Cardiac septum (tissue), 1 donor: ENCODE measurements at places on chromosomes 7 and 10. TPM values are rescaled to one million over a fixed set of nuclear protein-coding genes. Genes with fewer than 3 reads are reported as not detected.

- no peak for DNase-seq
These were observed 69.4 kb downstream of the SAMD9 start for GRCh38 chr7:93048136-93048930.

DNA sequence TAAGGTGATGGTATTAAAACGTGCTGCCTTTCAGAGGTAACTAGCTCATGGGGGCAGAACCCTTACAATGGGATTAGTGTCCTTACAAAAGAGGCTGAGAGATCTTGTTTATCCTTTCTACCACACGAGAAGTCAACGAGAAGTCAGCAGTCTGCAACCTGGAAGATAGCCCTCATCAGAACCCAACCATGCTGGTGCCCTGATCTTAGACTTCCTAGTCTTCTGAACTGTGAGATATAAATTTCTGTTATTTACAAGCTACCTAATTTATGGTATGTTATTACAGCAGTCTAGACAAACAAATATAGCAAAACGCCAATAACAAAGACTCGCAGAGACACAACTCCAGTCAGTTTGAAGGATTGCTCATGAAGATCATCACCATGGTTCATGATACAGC, 157.5 kb upstream of the TMEM106B start:
- no peak for DNase-seq

Gene TRPV5
- total RNA-seq = not detected

DNA sequence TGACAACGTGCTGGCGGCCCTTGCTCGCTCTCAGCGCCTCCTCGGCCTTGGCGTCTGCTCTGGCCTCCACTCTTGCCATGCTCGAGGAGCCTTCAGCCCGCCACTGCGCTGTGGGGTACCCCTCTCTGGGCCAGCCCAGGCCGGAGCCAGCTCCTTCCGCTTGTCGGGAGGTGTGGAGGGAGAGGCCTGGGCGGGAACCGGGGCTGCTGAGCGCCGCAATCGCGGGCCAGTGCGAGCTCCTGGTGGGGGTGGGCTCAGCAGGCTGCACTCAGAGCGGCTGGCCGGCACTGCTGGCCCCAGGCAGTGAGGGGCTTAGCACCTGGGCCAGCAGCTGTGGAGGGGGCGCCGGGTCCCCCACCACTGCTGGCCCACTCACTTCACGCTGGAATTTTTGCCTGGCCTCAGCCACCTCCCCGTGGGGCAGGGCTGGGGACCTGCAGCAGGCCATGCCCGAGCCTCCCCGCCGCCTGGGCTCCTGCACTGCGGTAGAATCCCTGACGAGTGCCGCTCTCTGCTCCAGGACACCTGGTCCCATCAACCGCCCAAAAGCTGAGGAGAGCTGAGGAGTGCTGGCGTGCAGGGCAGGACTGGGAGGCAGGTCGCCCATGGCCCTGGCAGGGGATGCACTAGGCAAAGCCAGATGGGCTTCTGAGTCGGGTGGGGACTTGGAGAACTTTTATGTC, 372.2 kb upstream of the NRG3 start:
- no peak for DNase-seq

Gene LIPK
- not detected for total RNA-seq

DNA sequence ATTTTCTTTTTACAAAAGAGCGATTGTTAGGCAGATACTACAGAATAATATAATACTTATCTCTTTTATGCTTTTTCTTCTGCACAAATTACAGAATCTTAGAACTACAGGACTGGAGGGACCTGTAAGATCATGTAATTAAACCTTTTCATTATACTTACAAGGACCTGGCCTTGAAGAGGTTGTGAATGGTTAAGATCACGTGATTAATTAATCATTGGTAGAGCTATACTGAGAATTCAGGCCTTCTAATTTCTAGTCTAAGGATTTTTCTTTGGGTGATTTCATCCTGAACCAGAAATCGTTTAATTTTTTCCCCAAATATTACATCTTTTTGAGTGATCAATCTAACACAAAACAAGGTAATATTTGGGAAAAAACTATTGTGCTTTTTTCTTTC, 163.8 kb upstream of the SLC26A5 start:
- DNase-seq = no peak

- DNase-seq = peak; percentile 96
These were observed at the start of gene VDAC2 for GRCh38 chr10:75210282-75211006. TSS of gene VDAC2 (plus strand) at chr10:75210796. CDS start at chr10:75211159, 363 bp downstream.

GRCh38 chr10:80590585-80591125, 53.0 kb downstream of the SH2D4B start:
- DNase-seq = no peak

Gene GTF2IRD1
- 13.2 TPM for total RNA-seq

GRCh38 chr7:149191851-149192250, 3.5 kb upstream of the ZNF282 start:
- no peak for DNase-seq

- DNase-seq = no peak
These were observed 537.1 kb upstream of the POM121L12 start for GRCh38 chr7:52498366-52498765.

GRCh38 chr7:142451296-142451695, 193.4 kb upstream of the PRSS58 start:
- DNase-seq = no peak

Gene SRGN
- 52.1 TPM for total RNA-seq

- DNase-seq = no peak
These were observed 559.7 kb upstream of the MGMT start for GRCh38 chr10:128907155-128907941.

GRCh38 chr10:66788178-66788987, 137.5 kb upstream of the LRRTM3 start:
- DNase-seq = no peak
